Mesendoderm (in vitro differentiated cells): ENCODE measurements at places on chromosomes 4 and X.

- DNase-seq: no peak
These were observed 17.5 kb downstream of the ARSJ start for GRCh38 chr4:113962016-113962347.

DNA sequence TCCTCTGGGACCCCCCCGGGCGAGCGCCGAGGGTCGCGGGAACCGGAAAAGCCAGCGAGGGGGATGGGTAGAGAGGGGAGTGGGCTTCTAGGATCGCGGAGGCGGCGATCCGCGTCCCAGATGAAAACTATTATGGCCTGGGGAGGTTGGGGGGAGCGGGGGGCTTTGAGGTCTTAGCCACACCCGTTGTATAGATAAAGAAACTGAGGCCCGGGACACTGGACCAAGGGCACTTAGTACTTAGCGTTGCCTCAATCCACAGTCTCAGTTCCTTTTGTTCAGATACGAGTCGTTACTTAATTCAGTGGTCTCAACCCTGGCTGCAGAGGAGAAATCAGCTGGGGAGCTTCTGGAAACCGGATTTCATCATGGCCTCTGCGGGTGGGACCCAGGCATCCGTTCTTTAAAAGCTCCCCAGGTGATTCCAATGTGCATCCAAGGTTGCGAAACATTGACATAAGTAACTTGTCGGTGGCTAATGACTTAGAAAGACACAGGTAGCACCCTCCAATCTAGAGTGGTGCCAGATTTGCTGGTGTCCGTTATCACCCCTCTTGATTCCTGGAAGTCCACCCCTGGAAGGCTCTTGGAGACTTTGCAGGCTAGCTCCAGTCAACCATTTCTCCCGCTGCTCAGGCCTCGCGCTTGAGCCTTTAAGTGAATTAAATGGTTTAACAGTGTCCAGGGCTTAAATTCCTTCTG is 90.7 kb downstream of the GEMIN8 start:
- peak; percentile 63 for DNase-seq

- no peak for DNase-seq
These were observed 11.7 kb downstream of the OPHN1 start for GRCh38 chrX:68421636-68422035.

- no peak for DNase-seq
These were observed 393.1 kb upstream of the ZFP42 start for GRCh38 chr4:187602339-187603092.

- DNase-seq: no peak
These were observed 62.5 kb downstream of the BANK1 start for GRCh38 chr4:101853028-101853427.

DNA sequence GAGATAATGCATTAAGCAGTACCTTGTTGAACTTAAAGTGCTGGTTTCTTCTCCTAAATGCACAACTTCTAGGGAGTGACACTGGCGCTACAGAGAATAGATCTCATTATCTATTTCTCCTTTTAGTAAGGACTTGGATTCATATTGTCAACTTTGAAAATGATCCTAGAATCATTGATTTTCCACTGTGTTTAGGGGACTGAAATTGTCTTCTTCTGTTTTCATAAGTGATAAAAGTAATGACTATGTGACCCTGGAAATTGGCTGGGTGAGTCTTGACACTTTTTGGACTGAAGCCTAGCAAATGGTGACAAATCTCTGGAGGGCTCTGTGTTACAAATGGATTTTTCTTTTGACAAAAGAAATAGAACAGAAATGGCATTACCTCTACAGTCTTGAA is 167.8 kb downstream of the NDST4 start:
- DNase-seq: no peak

DNA sequence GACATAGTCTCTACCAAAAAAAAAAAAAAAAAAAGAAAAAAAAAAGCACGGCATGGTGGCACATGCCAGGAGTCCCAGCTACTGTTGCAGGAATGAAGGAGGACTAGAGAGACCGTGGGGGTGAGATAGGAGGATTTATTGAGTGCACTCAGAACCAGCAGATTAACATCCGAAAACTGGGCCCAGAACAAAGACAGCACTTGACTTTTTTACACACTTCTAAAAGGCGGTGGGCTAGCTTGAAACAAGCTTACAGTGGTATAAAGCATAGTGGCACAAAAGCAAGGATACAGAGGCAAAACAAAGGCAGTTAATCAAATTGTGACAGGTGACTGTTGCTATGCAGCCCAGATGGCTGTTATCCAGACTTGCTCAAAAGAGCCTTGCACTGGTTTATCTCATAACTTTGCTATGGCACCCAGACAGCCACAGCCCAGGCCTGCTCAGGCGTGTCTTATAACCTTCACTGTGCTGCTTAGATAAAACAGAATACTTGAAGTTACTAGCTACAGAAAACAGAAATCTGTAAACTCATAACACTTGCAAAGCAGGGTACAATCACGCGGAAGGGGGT is 9.9 kb upstream of the PI4K2B start:
- DNase-seq: peak; percentile 88

GRCh38 chr4:146265950-146266490 is 51.7 kb downstream of the REELD1 start:
- DNase-seq: no peak

GRCh38 chr4:146095091-146095690 is 80.3 kb upstream of the LSM6 start:
- DNase-seq: peak; percentile 63

- no peak for DNase-seq
These were observed 401.9 kb downstream of the PDHA2 start for GRCh38 chr4:96241819-96242218.

DNA sequence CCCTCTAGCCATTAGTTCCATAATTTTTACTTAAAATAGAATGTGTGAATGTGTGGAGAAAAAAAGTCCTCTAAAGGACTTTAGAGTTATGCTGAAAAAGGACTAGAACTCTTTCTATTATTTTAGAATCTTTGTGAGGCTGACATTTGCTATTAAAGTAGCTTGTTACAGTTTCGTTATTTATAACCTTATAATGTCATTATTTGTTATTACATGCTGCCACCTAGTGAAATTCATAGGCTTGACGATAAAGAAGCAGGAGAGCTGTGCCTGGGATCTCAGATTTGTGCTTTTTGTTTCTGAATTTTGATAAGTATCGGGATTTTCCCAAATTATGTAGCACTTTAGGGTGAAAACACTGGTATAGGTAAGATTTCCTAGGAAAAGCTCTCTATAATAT is 38.5 kb upstream of the TAPT1 start:
- DNase-seq: peak; percentile 29

- peak; percentile 76 for DNase-seq
These were observed 2.5 kb upstream of the BRWD3 start for GRCh38 chrX:80812176-80812575.

- DNase-seq: no peak
These were observed 73.9 kb downstream of the ARHGAP24 start for GRCh38 chr4:85548841-85549240.

DNA sequence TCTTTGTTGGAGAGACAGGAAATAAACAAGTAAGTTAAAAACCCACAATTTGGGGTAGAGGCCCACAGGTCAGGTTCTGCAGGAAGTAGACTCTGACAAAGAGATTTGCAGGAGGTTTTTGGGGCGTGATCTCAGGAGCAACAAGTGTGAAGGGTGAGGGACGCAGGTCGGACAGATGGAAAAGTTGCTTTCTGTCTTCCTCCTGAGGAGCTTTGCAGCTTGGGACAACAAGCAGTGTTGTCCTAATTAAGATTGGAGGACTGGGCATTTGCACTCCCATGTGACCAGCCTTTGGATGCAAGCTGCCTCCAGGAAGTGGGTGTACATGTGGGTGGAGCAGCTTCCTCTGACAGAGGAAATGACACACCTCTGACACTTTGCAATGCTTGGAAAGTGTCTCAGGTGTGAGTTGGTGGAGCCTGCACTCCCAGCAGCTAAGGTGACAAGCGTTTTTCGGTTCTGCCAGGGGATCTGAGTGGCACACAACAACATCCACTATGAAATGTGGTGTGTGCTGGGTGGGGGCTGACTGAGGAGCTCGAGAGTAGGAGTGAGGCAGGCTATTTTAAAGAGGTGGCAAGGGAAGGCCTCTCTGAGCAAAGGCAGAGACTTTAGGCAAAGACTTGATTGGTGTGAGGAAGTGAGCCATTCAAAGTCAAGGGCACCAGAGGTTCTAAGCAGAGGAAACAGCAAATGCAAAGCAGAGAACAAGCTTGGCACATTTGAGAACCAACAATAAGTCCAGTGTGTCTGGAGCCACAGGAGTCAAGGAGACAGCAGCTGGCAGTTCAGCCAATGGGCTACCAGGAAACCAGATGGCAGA is 339.8 kb upstream of the GATB start:
- DNase-seq: no peak

DNA sequence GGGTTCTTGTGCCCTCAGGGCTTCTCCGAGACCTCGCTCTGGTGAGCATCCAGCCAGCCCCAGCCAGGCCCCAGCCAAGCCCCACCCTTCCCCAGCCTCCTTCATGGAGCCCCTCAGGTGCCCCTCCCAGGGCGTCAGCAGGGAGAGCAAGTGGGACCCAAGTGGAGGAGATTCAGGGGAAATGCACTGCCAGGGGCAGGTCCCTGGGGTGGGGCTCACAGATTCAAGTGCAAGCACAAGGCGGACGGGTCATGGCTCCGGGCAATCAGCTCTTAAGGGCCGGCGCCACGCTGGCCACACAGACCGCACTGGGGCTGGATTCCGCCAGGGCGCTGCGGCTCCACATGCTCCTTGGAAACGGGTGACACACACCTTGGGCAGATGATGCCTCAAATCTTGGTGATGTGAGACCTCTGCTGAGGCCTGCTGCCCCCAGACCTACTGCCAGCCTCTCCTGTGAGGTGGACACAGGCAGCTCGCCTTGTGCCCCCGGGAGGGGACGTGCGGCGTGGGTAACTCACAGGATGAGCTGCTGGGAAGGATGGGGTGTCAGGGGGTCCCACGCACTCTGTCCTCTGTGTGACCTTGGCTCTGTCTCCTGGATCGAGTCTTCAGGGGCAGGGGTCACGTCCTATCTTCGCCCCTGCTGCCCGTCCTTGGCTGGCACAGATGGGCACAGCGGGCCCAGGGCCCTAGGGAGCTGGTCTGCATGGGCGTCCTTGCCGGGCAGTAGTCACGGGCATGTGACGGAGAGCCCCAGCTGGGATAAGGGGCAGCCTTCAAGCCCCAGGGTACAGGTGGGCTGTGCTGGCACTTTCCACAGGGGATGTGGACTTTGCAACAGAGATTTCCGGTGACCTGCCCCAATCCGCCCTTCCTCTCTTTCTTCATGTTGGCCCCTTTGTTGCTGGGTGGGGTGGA is 17.1 kb downstream of the NAT8L start:
- DNase-seq: no peak

DNA sequence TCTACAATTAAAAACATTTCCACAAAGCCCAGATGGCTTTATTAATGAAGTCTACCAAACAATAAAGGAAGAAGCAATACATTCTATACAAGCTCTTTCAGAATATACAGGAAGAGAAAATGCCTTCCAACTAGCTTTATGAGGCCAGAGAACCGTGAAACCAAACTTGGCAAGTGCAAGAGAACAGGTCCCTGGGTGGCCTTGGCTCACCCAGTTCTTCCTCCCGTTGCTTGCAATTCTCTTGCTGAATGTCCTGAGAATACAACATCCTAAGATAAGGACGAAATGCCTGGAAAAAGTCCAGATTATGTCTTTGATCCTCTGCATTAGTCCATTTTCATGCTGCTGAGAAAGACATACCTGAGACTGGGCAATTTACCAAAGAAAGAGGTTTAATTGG is 204.9 kb downstream of the MAD2L1 start:
- DNase-seq: no peak

DNA sequence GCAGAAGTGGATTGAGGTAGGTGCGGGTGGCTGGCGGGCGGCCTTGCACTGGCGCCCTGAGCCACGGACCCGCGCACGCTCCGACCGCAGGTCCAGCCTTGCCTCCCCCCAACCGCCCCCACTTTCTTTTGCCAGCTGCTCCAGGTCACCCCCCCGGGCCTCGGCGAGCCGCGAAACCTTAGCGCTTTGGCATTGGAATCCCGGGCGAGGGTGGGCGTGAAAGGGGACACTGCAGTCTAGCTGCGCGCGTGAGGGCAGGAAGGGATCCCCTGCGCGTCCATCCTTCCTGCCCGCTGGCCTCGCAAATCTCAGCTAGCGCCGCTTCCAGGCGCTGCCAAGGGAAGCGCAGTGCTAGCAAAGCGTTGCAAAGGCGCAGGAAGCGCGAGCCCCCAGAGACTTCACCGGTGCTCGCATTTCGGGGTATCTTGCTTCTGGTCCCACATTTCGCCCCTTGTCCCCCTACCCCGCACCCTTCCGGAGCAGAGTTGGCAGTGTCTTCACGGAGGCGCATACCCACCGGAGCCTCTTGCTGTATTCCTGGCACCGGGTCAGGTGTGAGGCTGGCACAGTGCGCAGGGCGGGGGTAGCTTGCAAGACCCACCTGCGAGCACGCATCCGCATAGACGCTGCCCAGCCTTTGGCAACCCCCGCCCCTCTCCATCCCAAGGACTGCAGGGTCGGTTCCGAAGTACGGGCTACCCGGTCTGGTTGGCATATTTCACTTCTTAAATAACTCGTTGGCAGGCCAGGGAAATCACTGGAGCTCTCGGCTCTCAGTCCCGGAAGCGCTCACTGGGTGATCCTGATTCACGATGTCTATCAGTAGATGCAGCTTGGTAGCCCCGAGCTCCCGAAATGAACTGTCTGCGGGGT is 104.4 kb downstream of the UCHL1 start:
- peak; percentile 47 for DNase-seq

- no peak for DNase-seq
These were observed 72.6 kb downstream of the GC start for GRCh38 chr4:71711044-71711984.

DNA sequence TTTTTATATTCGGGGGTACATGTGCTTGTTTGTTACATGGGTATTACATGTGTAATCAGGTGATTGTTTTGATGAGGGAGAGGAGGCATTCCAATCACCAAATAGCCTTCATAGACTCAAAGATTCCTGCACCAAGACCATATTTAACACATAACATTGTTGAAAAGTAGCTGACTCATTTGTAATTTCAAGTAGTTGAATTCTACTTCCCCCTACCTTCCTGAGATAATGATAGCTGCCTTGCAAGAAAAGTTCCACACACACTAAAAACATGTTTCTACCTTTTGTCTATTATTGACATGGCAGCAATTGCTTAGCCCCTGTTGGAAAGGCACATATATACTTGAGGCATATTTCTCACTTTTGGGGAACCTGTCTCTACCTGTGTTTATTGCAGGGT is 16.1 kb downstream of the PGAM4 start:
- DNase-seq: no peak

DNA sequence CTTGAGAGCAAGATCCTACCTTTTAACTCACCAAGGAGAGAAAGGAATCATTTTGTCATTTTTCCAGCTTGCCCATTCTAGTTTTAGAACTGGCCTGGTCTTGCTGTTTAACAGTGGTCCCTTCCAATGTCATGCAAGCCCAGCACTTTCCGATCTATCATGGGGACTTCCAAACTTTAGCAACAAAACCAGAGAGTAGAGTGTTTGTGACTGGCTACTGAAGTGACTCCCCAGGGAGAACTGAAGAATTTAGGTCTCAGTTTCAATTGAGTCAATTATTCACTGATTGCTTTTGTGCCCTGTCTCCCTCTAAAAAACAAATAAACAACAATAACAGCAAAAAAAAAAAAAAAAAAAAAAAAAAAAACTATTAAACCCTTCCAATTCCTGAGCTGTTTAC is 108.3 kb downstream of the LHFPL1 start:
- no peak for DNase-seq

GRCh38 chr4:53141308-53141707 is 224.6 kb downstream of the SCFD2 start:
- DNase-seq: no peak
